Fibroblast of skin of right quadriceps (primary cell): ENCODE measurements at places on chromosomes 6 and 20.

DNA sequence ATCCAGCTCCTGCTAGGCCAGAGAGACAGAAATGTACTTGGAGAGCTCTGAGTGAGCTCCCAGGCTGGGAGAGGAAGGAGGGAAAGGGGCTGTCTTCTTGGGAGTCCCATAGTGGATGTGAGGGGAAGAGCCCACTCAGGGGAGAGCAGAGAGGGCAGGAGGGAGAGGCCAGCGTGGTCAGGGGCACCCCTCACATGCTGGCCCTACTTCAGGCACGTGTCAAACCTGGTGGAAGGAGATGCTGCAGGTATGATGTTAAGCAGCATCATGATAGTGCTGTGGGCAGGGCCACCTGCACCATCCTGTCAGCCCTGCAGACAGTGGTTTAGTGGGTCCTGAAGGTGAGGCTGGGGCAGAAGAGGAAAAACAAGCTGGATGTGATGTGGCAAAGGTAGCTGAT lies 265.4 kb upstream of the RNF24 start:
- DNase-seq: no peak

DNA sequence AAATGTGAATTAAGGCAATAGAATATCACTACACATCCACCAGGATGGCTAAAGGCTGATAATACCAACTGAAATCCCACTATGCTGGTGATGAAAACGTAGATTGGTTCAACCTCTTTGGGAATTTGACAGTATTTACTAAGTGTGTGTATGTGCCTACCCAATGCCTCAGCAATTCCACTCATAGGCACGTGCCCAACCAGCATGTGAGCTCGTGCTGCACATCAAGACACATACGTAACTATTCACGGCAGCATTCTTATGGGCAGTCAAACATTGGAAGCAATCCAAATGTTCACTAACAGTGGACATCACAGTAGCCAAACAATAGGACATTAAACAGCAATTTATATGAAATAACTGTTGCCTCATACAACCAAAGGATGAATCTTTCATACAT lies 15.7 kb upstream of the AFDN start:
- no peak for DNase-seq

DNA sequence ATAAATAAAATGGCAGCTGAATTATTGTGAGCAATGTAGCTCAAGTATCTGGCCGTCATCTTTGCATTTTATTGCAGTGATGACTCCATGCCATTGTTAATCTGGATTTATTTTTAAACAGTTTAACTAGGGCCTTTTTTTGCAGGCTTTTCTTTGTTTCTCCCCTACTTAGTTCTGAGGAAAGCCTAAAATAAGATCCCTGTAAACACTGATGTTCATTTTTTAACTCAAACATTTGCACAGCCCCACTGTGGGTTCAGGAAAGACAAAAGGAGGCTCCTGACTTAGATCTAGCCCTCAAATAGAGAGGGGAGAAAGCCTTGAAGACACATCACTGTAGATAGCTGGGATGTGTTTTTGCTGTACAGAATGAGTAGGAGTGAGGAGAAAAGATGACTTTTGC lies 69.2 kb downstream of the PLEKHG1 start:
- DNase-seq: peak; percentile 3

DNA sequence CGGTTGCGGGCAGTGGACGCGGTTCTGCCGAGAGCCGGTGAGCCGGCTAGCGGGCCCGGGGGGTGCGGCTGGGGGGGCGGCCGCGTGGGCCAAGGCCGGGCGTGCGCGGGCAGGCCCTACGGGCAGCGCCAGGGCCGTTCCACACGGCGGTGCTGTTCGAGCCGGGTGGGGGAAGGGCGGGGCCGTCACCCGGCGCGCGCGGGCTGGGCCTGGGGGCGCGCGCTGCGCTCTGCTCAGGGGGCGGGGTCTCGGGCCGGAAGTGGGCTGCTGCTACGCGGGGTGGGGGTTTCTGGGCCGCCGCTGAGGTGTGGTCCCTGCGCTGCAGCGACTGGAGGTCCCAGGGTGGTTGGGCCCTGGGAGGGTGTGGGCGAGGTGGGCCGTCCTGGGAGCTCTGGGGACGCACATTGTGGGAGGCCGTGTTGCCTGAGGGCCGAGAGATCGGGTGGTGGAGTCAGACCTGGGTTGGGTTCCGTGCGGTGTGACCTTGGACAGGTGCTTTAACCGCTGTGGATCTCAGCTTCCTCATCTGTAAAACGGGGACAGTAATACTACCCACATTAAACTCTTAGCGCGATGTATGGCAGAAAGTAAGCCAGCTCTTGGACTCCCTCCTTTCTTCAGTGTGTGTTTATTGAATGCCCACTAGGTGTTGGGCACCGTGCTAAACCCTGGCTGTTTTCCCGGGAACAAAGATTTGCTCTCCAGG lies 391 bp downstream of the MAPRE1 start:
- DNase-seq: peak; percentile 69

DNA sequence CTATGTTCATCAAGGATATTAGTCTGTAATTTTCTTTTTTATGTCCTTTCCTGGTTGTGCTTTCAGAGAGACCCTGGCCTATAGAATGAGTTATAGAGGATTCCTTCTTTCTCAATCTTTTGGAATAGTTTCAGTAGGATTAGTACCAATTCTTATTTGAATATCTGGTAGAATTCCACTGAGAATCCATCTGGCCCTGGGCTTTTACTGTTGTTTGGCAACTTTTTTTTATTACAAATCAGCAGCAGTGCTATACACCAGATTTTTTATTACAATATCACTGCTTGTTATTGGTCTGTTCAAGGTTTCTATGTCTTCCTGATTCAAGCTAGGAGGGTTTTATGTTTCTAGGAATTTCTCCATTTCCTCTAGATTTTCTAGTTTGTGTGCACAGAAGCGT lies 50.0 kb upstream of the NRSN1 start:
- DNase-seq: no peak

- no peak for DNase-seq
These were observed 99.8 kb downstream of the HIVEP2 start for GRCh38 chr6:142845143-142845571.

- no peak for DNase-seq
These were observed 1.5 kb downstream of the TFAP2A start for GRCh38 chr6:10413262-10413849.

DNA sequence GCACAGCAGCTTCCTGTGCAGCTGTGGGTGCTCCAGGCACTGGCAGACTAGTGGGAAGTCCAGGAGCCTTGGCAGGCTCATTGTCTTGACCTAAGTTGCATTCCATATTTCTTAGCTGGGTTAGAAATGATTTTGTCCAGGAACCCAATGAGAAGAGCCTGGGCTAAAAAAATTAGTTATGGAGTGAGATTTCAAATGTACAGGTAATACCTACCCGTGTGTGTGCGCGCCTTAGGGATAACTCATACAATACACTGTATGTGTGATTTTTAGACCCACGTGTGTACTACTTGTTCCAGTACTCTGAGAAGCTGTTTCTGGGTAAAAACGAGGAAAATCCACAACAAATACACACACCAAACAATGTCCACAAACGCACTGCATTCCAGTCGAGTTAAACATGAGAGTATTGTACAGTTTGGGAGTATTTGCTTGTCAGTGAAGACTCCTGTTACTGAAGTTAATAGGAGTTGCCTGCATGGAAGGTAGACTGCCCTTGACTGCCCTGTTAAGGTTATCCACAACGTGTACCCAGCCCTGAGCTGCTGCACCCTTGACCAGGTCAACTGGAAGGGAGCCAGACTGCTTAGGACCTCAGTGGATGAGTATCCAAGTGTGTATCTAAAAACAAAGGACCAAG lies 1.4 kb downstream of the PAQR8 start:
- no peak for DNase-seq

- no peak for DNase-seq
These were observed 280.5 kb upstream of the OPRM1 start for GRCh38 chr6:153758516-153758915.

GRCh38 chr6:25536781-25537180 lies 115.2 kb upstream of the SCGN start:
- DNase-seq: no peak

DNA sequence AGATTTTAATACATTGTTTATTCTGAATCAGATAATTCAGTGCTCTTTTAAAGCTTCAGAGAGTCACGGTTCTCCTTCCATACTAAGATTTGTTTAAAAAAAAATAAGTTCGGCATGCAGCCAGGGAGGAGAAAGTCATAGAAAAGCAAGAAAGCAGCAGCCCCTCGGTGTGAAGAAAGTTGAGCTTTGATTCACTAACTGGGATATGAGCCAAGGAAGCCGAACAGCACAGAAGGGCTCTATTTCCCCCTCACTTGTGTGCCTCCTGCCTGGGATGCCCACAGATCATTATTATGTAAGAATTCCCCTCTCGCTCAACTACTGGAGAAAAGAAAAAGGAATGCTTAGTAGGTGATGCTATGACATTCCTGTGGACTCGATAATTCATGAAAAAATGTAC lies 69.3 kb upstream of the SYNJ2 start:
- DNase-seq: peak; percentile 92

GRCh38 chr20:47093320-47093966 lies 198.8 kb downstream of the EYA2 start:
- no peak for DNase-seq

DNA sequence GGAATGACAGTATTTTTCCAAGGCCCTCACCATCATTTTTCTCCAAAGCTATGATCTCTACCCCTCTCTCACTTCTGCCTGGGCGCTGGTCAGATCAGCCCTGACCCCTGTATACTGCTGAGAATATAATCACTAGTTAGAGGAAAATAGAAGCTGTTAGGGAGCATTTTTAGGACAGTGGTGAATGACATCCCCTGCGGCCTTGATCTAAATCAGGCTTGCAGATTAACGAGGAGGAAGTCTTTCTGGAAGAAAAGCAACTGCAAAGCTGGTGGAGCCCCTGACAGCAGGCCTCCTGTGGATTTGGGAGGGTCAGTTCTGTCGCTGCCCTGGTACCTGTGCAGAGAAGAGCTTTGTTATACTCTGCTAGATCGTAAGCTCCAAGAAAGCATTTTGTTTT lies 107.9 kb downstream of the RPP40 start:
- no peak for DNase-seq

DNA sequence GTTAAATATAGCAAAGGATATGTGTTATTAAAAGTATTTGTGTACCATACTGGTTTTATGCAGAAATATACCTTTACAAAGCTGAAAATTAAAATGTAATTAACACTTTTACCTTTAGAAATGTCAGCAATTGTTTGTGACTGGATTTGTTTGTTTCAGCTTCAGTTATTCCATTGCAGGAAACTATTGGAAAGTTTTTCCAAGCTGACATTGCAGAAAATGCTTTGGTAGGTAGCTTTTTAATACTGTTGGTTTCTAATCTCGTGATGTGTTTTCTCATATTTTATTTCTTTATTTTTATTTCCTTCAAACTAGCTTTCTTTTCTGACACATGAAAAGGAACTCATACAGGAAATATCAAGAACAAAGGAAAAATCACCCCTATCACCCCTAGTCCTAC lies 8.2 kb downstream of the NDUFAF5 start:
- DNase-seq: no peak

DNA sequence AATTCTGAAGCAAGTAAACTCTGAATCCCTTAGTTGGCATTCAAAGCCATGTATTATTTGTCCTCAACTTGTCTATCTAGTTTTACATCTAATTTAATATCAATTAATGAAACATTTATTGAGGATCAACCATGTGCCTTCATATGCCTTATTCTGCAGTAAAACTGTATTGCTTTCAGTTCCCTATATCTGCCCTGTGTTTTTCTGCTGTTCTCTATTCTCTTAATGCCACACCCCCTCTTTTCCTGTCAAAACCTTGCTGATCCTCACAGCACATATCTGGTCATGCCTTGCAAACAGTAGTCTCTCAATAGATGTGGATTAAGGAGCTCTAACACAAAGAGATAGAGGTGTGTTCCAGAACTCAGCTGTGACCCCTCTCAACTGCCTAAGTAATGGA lies 2.0 kb downstream of the FIG4 start:
- DNase-seq: no peak

- DNase-seq: no peak
These were observed 110.3 kb upstream of the PRSS16 start for GRCh38 chr6:27136978-27137814.

DNA sequence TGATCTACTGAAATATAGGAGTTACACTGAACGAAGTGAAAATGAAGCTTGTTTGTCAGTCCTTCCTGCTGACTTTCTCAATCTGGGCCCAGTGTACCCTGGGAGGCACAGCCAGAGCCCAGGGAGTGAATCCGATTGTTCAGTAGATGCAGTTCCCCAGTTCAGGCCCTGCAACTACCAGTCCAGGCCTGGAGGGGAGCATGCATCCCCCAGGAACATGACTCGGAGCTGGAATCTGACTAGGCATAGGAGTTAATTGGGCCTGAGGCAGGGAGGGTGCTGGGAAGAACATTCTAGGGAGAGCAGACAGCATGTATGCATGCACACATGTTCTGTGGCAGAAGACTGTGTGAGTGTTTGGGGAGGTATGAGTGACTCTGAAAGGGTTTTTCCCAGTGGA lies 42.1 kb downstream of the PHACTR3 start:
- no peak for DNase-seq

DNA sequence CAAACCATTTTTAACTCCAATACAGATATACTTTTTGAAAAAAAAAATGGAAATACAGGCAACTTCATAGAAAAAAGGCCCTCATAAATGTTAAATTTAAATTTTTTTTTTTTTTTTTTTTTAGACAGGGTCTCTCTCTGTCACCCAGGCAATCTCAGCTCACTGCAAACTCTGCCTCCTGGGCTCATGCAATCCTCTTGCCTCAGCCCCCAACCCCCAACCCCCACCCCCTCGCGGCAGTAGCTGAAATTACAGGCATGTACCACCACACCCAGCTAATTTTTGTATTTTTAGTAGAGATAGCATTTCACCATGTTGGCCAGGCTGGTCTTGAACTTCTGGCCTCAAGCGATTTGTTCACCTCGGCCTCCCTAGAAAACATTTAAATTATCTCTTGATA lies 12.8 kb upstream of the ULBP3 start:
- no peak for DNase-seq

DNA sequence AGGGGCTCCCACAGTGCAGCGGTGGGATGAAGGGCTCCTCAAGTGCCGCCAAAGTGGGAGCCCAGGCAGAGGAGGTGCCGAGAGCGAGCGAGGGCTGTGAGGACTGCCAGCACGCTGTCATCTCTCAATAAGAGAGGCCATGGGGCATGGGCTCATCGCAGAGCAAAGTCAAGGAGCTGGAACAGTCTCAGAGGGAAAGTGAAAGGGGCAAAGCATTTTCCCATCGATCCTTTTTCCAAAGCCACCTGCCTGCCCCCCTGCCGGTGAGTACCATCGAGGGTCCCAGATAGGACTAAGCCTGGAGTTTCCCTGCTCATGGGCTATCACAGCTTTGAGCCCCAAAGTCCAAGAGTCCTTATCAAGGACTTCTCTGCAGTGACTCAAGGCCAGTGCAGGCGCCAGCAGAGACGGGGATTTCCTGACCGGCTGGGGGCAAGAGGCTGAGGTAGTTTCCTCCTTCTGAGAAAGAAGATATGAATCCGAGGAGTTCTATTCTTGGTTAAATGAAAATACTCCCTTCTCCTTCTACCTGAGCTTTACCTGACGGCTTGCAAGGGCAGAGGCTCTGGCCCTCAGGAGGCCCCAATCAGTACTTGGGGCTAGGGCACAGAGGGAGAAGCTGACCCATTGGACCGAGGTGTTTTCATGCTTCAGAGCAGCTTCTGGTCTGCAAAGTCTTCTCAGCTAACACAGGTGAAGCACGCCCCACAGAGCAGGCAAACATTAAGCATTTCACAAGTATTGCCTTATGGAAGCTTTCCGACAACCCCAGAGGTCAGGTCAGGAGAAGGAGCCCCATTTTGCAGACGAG lies 22.6 kb downstream of the ETV7 start:
- no peak for DNase-seq

GRCh38 chr20:62938105-62938888 lies at the start of gene GID8:
GID8 (plus strand) TSS chr20:62938147; CDS start chr20:62941503, 3,356 bp downstream.
- DNase-seq: peak; percentile 25

GRCh38 chr20:38612751-38613515 lies 11.3 kb downstream of the ARHGAP40 start:
- no peak for DNase-seq
